GM12891 (cell line): ENCODE measurements at places on chromosomes 4 and X.

DNA sequence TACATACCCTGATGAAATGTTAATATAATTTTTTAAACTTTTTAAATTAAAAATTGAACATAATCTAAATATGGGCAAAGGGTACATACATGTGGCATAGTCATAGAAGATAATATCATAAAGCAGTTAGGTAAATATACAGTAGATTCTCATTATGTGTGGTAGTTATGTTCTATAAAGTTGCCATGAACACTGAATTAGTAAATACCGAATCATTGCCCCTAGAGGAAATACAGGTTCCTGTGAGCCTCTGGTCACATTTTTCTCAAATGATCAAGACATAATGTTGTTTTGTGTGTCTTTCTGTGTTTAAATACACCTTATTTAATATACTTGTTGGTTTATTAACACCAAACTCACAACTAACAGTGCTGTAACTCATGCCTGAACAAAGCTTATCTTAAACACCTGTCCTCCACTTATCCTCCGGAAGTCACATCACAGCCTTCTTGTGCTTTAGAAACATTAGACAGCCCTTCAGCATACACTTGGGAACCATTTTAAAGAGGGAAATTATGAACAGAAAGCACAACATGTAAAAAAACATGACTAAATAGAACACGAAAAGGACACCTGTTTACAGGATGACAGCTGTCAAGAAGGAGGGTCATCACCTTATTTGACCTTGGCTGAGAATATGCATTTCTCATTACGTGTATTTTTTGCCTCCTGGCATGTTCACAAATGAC is 169.4 kb upstream of the NAP1L5 start:
- no peak for DNase-seq

GRCh38 chr4:104593019-104593418 is 98.3 kb upstream of the CXXC4 start:
- DNase-seq: no peak

GRCh38 chr4:183164963-183165362 is 65.9 kb downstream of the WWC2 start:
- DNase-seq: no peak

- DNase-seq: no peak
These were observed 12.0 kb downstream of the ATP5ME start for GRCh38 chr4:661881-662761.

DNA sequence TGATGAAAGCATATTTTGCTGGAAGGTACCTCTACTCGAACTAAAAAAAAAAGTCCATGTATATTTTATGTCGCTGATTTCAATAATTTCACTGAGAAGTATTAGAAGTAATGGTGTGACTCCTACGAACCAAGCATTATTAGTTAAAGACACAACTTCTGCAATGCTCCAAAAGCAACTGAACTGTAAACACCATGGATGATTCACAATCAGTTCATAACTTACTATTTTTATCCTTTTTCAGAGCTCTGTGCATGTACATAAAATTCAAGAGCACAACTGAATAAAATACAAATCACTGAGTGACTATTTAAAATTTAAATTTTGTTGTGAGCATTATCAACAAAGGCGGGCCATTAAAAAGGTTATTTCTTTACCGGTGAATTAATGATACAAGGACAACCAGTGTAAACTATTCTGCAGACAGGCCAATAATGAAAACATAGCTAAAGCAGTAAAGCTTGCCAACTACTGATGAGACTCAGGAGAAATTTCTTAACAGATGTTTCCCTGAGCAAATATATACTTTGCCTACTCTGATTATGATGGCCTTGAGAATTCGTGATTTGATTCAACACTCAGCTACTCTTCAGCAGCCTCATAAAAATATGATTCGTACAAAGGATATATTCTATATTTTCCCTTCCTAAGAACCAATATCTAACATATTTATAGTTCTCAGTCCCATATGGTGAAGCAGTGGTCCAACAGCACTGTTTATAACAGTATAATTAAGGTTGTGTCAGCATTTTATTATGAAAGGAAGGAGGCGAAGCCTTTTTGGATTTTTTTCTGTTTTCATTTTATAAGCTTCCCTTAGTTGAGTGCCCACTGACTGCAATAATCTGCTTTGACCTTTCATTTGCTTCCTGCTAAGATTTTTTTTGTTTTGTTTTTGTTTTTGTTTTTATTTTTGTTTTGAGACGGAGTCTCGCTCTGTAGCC is 62.8 kb upstream of the NEIL3 start:
- DNase-seq: no peak

- DNase-seq: no peak
These were observed 9.5 kb downstream of the GNRHR start for GRCh38 chr4:67744561-67745283.

DNA sequence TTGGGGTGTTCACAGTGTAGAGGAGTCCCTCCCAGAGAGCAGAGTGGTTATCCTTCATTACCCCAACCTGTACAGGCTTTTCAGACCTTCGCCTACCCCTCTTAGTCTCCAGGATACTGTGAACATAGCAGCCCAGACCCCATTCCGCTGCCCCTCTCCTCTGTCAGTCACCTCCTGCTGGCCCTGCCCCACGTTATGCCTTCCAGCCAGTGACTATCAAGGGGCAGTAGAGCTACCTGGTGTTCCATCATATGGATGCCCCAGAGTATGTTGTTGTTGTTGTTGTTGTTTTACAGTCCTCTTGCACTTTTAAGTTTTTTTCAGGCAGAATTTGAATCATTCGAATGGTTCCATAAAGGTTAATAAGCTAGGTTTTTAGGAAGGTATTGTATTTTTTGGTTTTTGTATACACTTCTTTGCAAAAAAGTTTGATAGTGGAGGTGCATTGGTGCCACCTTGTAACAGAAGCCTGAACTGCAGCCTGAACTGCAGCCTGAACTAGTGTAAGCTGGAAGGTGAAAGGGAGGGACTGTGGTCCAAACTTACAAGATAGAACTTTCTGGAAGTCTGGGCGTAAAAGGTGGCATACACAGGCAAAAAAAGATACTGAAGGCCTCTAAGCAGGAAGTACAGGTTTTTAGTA is 101.4 kb upstream of the RAB40AL start:
- no peak for DNase-seq

DNA sequence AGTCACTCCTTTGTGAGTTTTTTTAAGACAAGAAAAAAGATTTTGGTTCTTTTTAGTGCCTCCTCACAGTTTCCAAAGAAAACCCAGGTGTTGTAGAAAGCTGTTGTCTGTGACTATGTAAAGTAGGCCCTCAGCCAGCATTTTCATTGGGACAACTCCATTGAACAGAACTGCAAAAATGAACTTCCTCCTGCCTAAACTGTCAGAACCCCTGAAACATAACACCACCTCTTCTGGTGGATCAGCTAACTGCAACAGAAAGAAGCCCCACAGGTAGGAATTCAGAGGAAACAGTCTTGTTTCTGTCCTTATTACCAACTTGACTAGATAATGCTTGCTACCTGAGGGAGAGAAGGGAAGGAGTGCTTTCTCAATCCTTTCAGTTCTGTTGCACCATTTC is 3.4 kb upstream of the ATP11C start:
- no peak for DNase-seq

- no peak for DNase-seq
These were observed 658 bp downstream of the SH3TC1 start for GRCh38 chr4:8199594-8200301.

DNA sequence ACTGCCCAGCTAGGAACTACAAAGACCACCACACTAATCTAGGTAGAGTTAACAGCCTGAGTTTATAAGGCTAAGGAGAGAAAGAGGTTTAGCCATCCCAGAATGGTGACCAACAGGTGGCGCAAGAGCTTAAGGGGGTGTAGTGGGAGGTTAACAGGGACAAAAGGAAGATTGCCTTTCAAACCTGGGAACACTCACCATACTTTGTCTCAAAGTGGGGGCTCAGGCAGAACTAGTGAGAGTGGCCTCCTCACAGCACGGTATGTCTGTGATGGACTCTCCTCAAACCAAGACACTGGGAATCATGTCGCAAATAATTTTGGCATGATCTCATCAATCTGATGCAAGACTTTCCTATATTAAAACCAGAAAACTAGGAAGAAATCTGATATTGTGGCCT is 23.4 kb downstream of the CCNI start:
- DNase-seq: no peak

DNA sequence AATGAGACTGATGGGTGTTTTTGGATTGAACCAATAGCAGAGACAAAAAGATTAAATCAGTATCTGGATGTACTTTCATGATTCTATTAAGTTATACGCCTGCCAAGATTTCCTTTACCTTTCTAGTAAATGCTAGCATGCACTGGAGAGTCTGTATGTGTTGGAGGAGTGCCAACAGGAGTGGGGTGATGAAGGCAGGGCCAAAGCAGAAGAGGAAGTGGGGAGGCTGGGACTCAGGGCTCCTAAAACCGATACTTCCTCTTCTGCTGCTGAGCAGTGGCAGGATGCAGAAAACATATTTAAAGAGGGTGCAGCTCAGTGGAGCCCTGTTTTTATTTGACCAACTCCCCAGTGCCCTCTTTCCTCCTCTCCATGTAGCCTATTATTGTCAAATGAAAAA is 5.6 kb downstream of the CYSLTR1 start:
- DNase-seq: peak; percentile 7

DNA sequence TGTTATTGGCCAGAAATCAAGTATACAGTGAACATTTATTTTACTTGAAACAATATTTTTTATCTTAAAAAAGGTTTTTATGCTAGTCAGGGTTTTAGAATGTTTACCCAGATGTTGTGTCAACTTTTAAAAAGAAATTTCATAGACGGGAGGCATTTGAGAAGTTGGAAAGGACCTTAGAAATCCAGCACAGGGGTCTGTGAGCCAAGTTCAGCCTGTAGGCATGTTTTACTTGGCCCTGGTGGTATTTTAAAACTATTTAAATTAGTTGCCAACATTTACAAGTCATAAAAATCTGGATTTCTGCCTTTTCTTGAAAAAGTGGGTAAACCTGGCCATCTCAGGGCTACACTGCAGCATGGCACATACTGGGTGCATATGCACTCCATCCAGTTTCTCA is 25.5 kb upstream of the FHL1 start:
- DNase-seq: no peak

DNA sequence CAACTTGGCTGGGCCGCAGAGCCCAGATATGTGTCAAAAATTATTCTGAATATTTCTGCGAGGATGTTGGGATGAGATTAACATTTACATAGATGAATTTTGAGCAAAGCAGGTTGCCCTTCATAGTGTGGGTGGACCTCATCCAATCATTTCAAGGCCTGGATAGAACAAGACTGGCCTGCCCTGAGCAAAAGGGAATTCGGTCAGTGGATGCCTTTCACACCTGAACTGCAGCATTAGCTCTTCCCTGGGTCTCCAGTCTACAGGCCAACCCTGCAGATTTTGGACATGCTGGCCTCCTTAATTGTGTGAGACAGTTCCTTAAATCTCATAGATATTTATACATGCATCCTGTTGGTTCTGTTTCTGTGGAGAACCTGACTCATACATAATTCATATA is 32.4 kb upstream of the SLC10A4 start:
- DNase-seq: no peak
